Breast epithelium (tissue), 4 donors: ENCODE measurements at places on chromosomes 2 and 18. TPM values are rescaled to one million over a fixed set of nuclear protein-coding genes. Genes with fewer than 3 reads are reported as not detected.

Gene TEX44
- total RNA-seq, result not detected

Gene OTX1
- not detected for total RNA-seq

Gene RAB27B
- total RNA-seq, result 24.6 TPM

Gene UGT1A8
- not detected for total RNA-seq

- DNase-seq, result no peak
Observed at GRCh38 chr2:41962922-41963622, 84.7 kb upstream of the PKDCC start.

GRCh38 chr18:9704233-9705118 is 3.6 kb upstream of the RAB31 start:
- no peak for DNase-seq

DNA sequence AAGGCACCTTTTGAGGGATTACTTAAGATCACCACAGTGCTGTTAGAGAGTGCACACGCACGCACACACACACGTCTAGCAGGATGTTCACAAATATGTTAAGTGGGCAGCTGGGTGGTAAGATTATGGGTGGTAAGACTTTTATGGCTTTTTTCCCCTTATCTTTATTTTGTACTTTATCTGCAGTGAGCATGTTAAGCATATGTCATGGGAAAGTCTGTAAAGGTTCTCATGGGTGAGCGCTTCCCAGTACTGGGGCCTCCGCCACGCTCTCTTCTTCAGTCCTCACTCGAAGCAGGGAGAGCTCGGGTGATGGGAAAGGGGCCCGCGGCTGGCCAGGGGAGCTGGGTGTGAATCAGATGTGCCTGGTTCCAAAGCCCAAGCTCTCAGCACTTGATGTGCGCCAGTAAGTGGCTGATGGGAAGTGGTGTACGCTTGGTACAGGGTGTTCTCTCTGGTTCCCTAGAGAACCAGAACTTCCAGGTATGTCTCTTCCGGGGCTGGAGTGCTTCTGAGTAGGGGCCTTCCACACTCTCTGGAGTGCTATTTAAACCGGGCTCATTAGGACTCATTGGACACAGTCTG is 83.9 kb upstream of the YWHAQ start:
- DNase-seq, result no peak

Gene POTEJ
- total RNA-seq, result not detected

DNA sequence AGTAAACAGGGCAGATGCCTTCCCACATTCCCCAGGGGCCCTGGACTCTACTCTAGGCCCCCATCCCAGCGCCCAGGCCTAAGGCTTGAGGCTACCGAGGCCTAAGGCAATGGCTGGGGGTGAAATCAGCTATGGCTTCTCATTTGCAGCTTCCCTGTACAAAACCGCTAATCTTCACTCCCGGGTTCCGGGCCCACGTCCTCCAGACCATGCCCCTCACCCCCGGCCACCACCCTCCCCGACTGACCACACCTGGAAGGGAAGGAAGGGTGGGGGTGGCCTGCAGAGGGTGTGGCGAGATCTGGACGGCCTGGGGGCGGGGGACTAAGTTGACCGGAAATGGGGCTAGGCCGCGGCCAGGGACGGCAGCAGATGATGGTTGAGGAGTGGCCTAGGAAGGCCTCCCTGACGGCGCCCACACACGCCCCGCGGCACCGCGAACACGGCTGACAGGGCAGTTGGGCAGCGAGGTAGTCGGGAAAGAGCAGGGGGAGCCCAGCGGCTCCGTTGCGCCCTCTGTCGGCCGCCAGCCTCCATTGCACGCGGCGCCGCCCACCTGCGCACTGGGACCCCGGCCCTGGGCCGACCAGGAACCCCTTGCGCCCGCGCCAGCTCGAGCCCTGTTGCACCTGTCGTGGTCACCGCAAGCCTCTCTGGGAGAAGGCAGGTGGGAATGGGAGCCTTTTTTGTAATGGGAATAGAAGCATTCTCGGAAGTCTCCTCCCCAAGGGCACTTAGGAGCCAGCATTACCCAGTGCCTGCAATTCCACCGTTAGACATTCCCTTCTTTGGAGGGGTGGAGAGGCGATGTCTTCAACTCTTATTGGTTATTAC is 117.1 kb upstream of the STPG4 start:
- DNase-seq, result peak; percentile 68

DNA sequence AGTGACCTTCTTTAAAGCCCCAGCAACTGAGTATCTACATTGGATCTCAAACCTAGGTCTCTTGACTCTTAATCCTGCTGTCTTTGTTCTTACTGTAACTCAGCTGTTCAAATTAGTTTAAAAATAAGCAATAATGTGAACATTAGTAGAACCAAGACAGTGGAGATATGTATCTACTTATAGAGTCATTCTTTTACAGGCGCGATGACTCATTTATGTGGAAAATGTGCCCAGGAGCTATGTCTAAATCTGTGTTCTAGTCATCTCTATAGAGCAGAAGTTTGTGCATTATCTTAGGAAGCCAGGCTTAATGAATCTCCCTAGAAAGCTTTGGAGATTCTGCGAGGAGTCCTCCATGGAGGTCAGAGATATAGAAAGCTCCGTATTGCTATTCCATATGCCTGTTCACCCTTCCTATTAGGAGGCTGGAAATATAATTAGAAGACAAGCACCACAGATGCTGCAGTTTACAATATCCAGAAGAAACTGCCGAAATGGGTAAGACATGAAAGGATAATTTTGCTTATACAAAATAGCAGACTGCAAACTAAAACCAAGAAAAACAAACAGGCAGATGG is 211.6 kb downstream of the TRIB2 start:
- DNase-seq, result no peak

Gene IGFBP5
- 161 TPM for total RNA-seq

GRCh38 chr2:236568068-236568921 is 1.3 kb upstream of the ACKR3 start:
- DNase-seq, result peak; percentile 55

DNA sequence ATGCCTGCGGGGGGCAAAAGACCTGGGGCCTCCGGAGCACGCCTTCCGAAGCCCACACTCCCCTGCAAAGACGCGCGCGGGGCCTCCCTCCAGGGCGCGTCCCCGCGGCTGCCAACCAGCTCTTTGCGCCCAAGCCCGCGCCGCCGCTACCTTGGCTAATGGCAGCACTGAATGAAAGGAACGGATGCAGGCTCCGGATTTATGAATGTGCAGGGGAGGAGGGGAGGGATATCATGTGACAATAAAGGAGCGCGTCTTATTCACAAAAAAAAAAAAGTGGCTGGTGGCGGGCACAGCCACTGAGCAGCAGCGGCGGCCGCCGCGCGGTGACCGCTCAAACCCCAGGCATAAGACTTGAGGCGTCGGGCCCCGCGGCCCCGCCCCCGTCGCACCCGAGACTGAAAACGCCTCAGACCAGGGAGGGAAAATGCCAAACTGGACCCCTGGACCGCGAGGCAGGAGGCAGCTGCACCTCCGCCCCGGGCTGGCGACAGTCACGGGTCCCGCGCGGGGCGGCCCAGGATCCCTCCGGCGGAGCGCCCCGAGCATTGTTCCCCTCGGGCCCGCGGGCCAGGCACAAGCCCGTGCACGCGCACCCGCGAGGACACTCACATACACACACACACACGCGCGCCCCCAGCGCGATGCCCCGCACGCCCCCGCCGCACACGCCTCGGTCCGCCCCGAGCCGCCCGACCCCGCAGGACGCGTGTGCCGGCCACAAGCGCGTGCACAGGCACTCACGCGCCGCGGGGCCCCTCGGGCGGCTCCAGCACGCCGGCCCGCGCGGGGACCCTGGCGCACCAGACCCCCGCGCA is 1.6 kb downstream of the SPRED2 start:
- DNase-seq, result peak; percentile 63

- no peak for DNase-seq
Observed at GRCh38 chr2:167544602-167545001, 656.3 kb downstream of the XIRP2 start.

- DNase-seq, result no peak
Observed at GRCh38 chr2:147425437-147426029, 419.3 kb upstream of the ACVR2A start.

GRCh38 chr2:119772128-119772527 is 12.4 kb downstream of the PTPN4 start:
- no peak for DNase-seq

Gene SLC14A1
- total RNA-seq, result 2.6 TPM

DNA sequence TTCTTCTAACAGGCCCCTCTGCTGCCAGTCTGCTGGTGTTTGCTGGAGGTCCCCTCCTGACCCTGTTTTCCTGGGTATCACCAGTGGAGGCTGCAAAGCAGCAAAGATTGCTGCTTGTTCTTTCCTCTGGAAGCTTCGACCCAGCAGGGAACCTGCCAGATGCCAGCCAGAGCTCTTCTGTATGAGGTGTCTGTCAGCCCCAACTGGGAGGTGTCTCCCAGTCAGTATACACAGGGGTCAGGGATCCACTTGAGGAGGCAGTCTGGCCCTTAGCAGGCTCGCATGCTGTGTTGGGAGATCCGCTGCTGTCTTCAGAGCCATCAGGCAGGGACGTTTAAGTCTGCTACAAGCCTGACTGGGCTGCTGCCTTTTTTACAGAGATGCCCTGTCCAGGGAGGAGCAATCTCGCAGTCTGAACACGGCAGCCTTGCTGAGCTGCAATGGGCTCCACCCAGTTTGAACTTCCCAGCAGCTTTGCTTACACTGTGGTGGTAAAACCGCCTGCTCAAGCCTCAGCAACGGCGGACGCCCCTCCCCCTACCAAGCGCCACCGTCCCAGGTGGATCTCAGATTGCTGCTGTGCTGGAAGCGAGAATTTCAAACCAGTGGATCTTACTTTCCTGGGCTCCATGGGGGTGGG is 29.9 kb downstream of the CHCHD5 start:
- DNase-seq, result no peak

Gene NOSTRIN
- total RNA-seq, result 35.0 TPM
